ENCODE measurements at places on chromosomes 4 and X.
A peak's percentile ranks its signal among the peaks of the same experiment; 100 is the strongest.

DNA sequence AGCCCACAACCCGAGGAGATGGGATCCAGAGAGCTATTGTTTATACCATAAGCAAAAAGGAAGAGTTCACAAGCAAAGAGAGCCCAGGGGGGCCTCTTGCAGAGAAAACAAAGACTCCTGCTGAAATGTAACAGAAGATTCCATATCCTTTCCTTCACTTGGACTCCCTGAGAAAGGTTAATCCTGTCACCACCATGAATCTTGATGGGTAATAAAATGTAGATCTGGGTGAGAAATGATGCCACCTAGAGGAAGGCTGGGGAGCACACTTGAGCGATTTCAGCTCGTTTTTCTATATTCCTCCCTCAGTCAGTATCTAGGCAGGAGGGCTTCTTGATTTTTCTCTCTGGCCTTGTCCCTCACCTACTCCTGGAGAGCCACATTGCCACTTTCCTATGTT, 10.2 kb upstream of the KCNE5 start:
- DNase-seq, result peak; percentile 31

DNA sequence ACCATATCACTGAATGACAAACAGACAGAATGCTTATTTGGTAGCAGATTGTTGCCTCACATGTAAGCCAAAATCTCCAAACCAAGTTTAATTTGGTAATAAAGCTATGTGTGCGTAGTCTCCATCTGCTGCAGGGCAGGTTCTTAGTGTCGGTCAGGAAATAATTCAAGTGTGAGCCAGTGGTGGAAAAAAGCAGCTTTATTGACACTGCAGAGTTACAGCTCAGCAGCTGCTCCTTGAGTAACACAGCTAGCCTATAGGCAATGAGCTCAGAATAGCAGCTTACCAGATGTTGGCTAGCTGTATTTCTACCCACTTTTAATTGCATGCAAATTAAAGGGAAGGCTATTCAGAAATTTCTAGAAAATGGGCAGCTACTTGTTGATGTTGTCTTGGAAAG, 757.8 kb upstream of the HS3ST1 start:
- no peak for DNase-seq

- peak; percentile 14 for DNase-seq
Observed at GRCh38 chr4:115090483-115091075, 22.8 kb downstream of the NDST4 start.

GRCh38 chr4:31461421-31461820, 741.3 kb downstream of the PCDH7 start:
- DNase-seq, result no peak

- no peak for DNase-seq
Observed at GRCh38 chr4:74516303-74516702, 71.4 kb downstream of the AREG start.

- DNase-seq, result no peak
Observed at GRCh38 chrX:13893826-13894225, 76.9 kb upstream of the GPM6B start.

DNA sequence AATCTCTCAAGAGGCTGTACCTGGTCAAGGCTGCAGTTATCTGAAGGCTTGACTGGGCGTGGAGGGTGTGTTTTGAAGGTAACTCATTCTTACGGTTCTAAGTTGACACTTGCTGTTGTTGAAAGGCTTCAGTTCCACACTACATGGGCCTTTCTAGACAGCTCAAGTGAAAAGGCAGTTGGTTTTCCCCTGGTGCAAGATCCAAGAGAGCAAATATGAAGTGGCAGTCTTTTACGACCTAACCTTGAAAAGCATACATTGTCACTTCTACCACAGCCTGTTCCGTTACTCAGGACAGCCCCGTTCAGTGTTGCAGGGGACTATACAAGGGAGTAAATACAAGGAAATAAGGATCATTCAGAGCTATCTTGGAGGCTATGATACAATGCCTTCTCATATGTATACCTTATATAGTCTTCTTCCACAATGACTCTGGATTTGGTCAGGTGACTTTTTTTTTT, 46.2 kb downstream of the PDS5A start:
- DNase-seq, result no peak

DNA sequence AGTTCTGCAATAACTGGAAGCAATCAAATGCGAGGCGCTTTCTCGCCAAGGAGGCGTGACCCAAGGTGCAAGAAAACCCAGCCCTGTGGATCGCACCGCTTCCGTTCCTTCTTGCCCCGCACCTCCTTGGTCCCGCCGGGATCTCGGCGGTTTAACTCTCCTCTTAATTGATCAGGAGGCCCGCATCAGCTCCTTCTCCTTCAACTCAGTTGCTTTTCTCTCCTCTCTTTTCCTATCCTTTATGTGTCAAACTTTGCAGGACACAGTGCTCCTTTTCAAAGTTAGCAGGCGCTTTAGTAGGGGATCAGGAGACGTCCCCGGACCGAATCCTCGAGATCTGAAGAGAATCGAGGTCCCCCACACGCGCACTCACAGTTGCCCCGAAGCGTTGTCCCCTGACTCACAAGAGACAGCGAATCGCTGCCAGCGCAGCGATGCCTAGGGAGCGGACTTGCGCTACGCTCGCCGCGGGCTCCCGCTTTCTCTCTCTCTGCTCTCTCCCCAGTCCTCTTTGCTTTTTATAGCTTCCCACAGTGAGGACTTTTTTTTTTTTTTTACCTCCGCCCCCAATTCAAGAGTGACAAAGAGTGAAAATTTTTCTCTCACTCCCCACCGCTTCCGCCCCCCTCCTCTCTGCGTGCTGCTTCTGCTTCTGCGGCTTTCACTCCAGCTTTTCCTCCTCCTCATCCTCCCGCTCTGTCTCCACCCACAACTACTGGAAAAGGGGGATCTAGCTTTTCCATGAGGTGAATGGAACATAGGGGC, at the start of gene DKK2:
TSS of gene DKK2 (minus strand) at position 495 of the 765 bp plus-strand sequence. CDS start 722 bp downstream, outside the sequence.
- peak; percentile 14 for DNase-seq

DNA sequence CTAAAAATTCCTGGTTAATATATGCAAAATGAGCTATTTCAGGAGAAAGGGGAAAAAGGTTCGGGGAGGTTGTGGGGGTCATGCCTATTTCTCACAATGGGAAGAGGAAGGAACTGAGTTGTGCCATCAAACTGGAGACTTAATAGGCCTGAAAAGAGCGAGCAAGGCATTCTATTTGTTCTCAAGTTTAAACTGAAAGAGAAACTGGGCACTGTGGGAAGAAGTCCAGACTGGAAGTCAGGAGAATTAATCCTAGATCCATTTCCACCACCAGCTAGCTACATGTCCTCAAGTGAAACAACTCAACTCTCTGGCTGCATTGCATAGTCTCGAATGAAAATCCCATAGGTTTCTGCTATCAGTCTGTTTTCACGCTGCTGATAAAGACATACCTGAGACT, 50.6 kb downstream of the PPARGC1A start:
- DNase-seq, result no peak

DNA sequence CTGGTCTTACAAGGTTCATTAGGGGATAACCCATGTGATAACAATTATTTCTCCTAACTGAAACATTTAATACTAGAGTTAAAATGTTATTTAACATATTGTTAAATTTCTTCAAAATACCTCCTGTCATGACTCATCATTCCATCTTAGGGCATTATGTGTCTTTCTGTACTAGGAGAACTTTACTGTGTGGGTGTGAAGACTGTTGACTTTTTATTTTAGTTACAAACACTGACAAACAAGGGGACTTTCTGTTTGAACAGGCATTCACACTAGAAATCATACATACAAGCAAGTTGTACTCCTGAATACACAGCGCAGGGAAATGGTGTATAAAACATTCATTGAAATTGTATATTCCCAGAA, 175.9 kb downstream of the FBXW7 start:
- DNase-seq, result no peak

DNA sequence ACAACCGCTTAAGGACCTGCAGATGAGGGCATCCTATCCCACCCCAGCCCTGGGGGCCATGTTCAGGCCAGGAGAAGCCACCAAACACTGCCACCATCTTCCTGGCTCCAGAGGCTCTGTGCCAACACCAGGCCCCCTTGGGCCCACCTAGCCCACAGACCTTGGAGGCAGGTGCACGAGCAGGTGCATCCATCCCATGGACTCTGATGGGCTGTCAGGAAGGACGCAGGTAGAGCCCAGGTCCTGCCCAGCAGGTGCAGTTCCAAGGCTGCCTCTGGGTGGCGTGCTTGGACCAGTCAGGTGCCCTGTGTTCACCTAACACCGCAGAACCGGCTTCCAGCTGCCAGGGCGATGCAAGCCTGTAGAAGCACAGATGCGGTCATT, 22.8 kb upstream of the PDE6B start:
- no peak for DNase-seq

GRCh38 chr4:86326400-86326799, 33.5 kb downstream of the MAPK10 start:
- no peak for DNase-seq

Measured in GM13977 (cell line).